ENCODE measurements at places on chromosomes 4 and X.
A peak's percentile ranks its signal among the peaks of the same experiment; 100 is the strongest.

GRCh38 chr4:123731035-123731434 is 334.4 kb downstream of the SPRY1 start:
- DNase-seq, result no peak

DNA sequence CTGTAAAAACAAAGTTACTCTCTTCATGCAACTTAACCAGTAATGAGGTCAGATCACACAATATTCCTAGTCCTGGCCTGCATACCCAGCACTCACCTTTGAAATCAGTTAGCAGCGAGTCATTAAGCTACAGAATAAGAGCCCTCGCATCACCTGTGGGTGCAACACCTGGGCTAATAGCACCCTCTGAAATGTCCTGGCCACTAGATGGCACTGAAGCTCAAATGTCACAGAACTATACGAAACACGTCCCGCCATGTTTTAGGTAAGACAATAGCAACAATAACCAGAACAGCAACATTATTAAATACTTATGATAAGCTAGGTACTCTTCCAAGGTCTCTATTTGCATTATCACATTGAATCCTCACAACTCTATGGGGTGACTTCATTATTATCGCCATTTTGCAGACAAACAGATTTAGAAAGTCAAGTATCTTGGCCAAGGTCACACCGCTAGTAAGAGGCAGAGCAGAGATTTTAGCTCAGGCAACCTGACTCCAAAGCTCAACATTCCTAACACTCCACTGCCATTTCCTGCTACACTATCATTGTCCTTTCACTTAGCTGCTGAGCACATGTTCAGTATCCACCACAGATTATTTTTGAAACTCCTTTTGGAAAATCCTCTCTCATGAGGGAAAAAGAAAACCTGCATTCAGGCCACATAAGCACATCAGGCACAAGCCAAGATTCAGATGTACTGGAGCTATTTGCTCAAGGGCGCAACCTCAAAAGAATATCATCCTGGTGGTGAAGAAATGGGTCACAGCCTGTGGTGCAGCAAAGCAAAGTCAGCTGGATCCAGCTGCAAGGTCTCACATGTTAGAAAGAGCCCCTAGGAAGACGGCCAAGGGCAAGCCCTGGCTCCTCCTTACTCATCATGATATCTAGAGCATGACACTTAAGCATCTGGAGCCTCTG is 59.5 kb upstream of the KDR start:
- no peak for DNase-seq

GRCh38 chrX:85591536-85591935 is 212.1 kb upstream of the POF1B start:
- DNase-seq, result no peak

GRCh38 chrX:96407501-96407900 is 277.1 kb upstream of the DIAPH2 start:
- DNase-seq, result no peak

GRCh38 chr4:34271479-34272355 is 1972.6 kb downstream of the ARAP2 start:
- no peak for DNase-seq

GRCh38 chr4:137067735-137068134 is 464.6 kb downstream of the PCDH18 start:
- DNase-seq, result no peak

DNA sequence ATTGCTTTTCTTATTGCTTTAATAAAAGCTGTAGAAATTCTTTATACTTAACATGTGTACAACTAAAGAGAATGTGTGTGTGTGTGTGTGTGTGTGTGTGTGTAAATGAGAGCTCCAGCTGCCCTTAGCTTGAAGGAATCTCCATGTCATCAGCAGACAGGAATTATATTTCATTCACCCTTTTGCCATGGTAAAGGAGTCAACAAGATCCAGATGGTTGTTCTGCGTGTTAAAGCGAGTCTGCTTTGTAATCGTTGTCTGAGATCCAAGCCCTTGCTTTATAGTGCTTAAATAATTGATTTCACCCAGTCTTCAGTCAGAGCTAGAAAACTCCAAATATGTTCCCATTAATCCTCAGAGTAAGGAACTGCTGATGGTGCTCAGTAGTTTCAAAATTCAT is 285.5 kb downstream of the PDGFC start:
- DNase-seq, result peak; percentile 22

DNA sequence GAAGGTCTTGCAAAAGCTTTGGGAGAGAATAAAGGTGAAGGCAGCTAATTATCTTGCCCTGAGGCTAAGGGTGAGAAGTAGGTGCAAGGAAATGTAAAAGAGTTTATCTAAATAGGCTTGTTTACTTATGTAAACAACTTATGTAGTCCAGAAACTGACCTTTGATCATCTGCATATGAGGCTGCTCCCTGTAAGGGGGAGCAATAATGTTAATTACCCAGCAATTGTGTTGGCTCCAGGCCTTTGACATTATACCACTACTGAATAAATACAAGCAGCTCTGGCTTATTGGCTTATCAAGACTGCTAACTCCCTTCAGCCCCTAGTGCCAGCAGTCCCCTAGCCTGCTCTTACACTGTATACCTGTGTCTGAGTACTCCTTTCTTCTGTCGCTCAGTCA is 303.7 kb upstream of the GNPDA2 start:
- DNase-seq, result no peak

DNA sequence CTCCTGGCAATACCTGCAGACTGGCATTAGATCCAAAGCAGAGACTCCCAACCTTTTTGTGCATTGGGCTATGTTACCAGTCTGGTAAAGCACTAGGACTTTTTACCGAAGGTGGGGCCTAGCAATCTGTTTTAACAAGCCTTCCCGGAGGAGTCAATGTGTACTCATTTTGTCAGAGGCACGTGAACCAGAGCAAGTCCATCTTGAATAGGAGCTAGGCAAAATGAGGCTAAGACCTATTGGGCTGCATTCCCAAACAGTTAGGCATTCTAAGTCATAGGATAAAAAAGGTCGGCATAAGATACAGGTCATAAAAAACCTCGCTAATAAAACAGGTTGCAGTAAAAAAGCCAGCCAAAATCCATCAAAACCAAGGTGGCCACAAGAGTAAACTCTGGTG is 22.3 kb downstream of the ADGRA3 start:
- DNase-seq, result no peak

GRCh38 chr4:184401397-184402171 is 72.8 kb downstream of the IRF2 start:
- peak; percentile 66 for DNase-seq

GRCh38 chr4:125572601-125573000 is 257.8 kb downstream of the FAT4 start:
- DNase-seq, result no peak

DNA sequence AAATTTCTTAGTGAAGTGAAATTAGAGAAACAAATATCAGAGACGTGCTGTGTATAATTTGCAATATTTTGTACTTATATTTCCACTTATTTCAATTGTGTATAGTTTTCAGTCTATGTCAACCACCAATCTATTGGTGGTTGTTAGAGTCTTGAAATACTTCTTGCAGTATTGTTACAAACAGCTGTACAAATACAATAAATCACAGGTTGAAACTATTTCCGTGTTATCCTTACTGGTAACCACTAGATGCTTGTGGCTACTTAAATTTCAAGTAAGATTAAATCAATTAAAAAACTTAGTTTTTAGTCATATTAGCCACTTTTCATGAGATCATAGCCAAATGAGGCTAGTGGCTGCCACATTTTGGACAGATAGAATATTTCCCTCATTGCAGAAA is 520.5 kb downstream of the GBA3 start:
- no peak for DNase-seq

DNA sequence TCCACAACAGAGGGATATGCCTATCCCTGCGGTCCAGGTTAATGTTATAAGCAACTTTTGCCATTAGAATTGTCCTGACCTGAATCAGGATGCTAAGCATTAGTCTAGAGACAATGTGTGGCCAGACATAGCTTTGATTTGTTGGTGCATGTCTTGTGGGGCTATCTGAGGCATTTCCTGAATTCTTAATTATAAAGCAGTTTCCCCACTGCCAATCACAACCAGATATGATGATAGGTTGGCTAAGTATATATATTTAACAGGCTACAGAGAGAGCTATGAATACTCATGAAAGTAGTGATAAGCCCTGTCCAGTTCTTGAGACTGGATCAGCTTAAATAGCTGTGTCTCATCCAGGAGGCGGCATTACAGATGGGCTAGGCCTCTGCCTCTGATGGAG is 37.8 kb upstream of the ZNF81 start:
- no peak for DNase-seq

DNA sequence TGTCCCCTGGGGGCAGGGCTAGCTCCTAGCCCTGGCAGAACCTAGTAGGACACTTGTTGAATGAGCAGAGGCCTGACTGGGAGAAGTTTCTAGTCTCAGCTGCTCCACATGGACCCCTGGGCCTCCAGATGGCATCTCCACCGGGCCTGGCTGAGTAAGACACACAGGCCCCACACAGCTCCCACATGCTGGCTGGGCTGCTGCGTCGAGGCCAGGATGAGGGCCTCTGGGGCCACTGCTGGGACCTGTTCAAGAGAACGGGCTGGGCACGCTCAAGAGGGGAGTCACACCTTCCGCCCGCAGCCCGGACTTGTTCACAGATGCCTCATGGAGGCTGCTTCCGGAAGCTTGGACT is 4.2 kb upstream of the HGFAC start:
- no peak for DNase-seq

GRCh38 chr4:75980576-75980975 is 10.2 kb downstream of the SDAD1 start:
- DNase-seq, result no peak

- no peak for DNase-seq
These were observed 24.3 kb downstream of the RAI2 start for GRCh38 chrX:17836830-17837229.

GRCh38 chr4:101018836-101019235 is 328.5 kb downstream of the PPP3CA start:
- DNase-seq, result no peak

DNA sequence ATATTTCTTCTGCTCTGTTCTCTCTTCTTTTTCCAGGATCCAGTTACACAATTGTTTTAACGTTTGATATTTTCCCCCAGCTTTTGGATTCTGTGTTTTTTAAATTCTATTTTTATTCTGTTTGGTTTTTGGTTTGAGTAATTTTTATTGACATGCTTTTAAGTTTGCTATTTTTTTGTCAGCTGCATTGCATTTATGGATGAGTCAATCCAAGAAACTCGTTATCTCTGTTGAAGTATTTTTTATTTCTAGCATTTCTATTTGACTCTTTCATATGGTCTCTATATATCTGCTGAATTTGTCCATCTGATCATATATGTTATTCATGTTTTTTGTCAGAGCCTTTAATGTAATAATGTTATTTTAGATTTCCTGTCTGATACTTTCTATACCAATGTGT is 65.6 kb downstream of the DDIT4L start:
- DNase-seq, result no peak

GRCh38 chr4:184473499-184474262 is 669 bp downstream of the IRF2 start:
- peak; percentile 78 for DNase-seq

GRCh38 chrX:26445288-26445687 is 229.3 kb downstream of the MAGEB5 start:
- no peak for DNase-seq

DNA sequence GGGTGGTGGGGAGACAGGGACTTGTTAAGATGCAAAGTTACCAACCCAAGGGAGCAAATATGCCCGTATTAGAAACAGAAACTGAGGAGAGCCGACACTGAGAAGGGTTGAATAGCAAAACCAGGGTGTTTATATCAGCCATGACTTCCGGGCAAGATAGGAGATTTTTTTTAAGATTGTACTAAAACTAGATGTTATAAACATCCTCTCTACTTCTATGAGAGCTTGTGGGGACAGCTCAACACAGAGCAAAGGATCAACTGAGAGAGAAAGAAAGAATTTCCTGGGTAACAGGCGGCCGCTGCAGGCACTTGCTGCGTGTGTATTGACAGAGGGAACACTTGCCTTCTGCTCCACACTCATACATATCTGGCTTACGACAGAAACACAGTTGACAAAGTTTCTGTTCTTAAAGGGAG is 49.1 kb upstream of the FBXW7 start:
- DNase-seq, result no peak

- DNase-seq, result no peak
These were observed 56.7 kb upstream of the ENPP6 start for GRCh38 chr4:184274286-184274951.

DNA sequence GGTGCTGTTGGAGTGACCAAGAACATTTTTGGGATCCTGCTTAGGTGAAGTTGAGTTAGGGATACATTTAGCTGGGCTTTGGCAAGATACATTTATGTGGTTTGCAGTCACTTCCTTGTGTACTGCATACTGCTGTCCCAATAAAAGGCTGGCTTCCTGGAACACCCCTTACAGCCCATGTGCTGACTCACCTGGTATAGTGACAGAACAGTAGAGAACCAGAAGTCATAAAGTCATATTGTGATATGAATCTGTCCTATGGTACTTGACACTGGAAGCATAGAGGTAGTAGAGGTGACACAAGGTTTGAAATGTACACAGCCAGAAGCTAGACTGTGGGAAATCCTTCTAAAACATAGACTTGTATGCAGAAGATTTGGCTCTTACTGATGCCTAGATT is 55.3 kb upstream of the SLC25A43 start:
- no peak for DNase-seq

DNA sequence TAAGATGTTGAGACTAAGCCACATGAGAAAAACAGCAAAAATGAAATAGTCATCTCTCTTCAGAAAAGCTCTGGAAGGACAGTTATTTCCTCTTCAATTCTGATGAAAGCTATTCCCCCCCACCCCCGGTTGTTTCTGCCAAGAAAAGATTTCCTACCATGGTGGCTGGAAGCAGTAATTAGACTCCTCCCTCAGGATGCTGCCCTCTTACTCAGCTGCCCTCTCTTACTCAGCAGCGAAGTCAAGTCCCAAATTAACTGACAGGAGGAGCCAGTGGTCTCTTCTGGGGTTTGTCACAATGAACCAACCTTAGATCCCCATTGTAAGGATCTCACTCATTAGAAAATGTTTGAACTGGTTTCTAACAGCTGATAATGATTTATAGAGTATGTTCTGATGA is 38.0 kb downstream of the GPM6B start:
- no peak for DNase-seq

DNA sequence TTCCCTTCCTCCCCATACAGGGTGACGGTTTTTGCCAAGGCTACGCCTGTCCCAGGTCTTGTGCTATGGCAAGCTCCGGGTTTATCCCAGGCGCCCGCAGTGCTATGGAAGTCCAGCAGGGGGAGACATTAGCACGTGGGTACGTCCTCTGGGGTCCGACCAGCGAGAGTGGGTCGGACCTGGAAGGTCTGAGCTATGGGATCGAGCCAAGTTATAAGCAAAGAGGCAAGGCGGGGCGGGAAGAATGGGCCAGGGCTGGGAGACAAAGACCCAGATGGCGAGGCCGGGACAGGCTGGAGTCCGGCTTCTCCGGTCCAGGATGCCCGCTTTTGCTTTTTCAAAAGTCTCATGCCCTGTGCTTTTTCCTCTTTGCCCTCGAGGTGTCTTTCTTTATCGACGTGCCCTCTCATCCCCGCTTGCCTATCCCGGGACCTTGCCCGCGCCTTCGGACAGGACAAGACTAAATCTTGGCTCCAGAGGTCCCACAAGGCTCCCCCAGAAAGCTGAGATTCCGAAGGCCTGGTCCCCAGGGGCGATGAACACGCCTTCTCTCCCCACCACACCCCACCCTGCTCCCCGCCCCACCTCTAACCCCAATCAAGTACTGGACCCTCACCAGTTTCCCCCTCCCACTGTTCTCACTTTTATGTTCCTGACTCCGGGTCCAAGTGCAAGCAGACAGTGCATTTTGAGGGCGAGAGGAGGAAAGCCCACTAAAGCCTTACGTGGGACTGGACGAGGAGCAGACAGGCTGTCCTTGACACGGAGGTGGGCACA is 785 bp upstream of the EFNB1 start:
- peak; percentile 85 for DNase-seq
